Activated naive CD4-positive, alpha-beta T cell treated with anti-CD3 and anti-CD28 coated beads, Interleukin-2, amount 10 ng/mL, durations not matched to agents 5 hours and 36 hours (primary cell): ENCODE measurements at places on chromosomes 12 and 14. TPM values are rescaled to one million over a fixed set of nuclear protein-coding genes. Genes with fewer than 3 reads are reported as not detected.

Gene ITPK1
- total RNA-seq = 53.9 TPM

Gene CCDC198
- total RNA-seq = not detected

Gene CFAP251
- total RNA-seq = 1.6 TPM

Gene AGAP2
- total RNA-seq = 66.7 TPM

Gene B3GNT4
- 2.1 TPM for total RNA-seq

Gene KLRC4
- not detected for total RNA-seq

Gene RFX4
- total RNA-seq = not detected

Gene SETD3
- total RNA-seq = 53.3 TPM

Gene TAS2R46
- 1.2 TPM for total RNA-seq
